ENCODE measurements at places on chromosomes 2 and 18. TPM values are rescaled to one million over a fixed set of nuclear protein-coding genes. Genes with fewer than 3 reads are reported as not detected.

LAPTM4A gene
- total RNA-seq: 294 TPM

DTYMK gene
- 24.0 TPM for total RNA-seq

CPLX4 gene
- total RNA-seq: not detected

TMEM18 gene
- 39.4 TPM for total RNA-seq

TTN gene
- under 0.01 TPM for total RNA-seq

COL4A4 gene
- total RNA-seq: 0.91 TPM

ACADL gene
- total RNA-seq: not detected

GALNT3 gene
- 3.6 TPM for total RNA-seq

ALK gene
- not detected for total RNA-seq

MSH2 gene
- total RNA-seq: 19.8 TPM

UBE2E3 gene
- 95.0 TPM for total RNA-seq

KYNU gene
- 4.4 TPM for total RNA-seq

BMP10 gene
- not detected for total RNA-seq

PDCD1 gene
- total RNA-seq: not detected

CHRNG gene
- 3.3 TPM for total RNA-seq

FASTKD1 gene
- 5.8 TPM for total RNA-seq

CNDP1 gene
- total RNA-seq: not detected

TDRD15 gene
- total RNA-seq: not detected

CYP1B1 gene
- total RNA-seq: 177 TPM

ANKRD29 gene
- 2.3 TPM for total RNA-seq

LONRF2 gene
- total RNA-seq: not detected

TBC1D8 gene
- 5.0 TPM for total RNA-seq

CDCA7 gene
- 9.0 TPM for total RNA-seq

COL4A3 gene
- total RNA-seq: 0.48 TPM

TEX44 gene
- total RNA-seq: not detected

LRP1B gene
- 1.2 TPM for total RNA-seq

ADRA2B gene
- not detected for total RNA-seq

BUB1 gene
- 31.0 TPM for total RNA-seq

POTEC gene
- not detected for total RNA-seq

DNER gene
- 4.8 TPM for total RNA-seq

ACMSD gene
- total RNA-seq: not detected

SLC9A4 gene
- total RNA-seq: not detected

TCF23 gene
- total RNA-seq: not detected

GLB1L gene
- total RNA-seq: 11.8 TPM

DOK6 gene
- 0.65 TPM for total RNA-seq

CCDC150 gene
- 2.3 TPM for total RNA-seq

SIGLEC15 gene
- total RNA-seq: 1.0 TPM

KIAA2012 gene
- total RNA-seq: not detected

CCBE1 gene
- total RNA-seq: 34.5 TPM

RRM2 gene
- 60.6 TPM for total RNA-seq

AFF3 gene
- 5.7 TPM for total RNA-seq

TTC27 gene
- 5.7 TPM for total RNA-seq

C1QL2 gene
- not detected for total RNA-seq

SLC11A1 gene
- 0.13 TPM for total RNA-seq

Data from epithelial cell of alveolus of lung (primary cell).